Activated CD4-positive, CD25-positive, alpha-beta regulatory T cell treated with anti-CD3 and anti-CD28 coated beads, Interleukin-2, amount 50 U/mL, for 16 hours (primary cell): ENCODE measurements at places on chromosomes 5 and 9.

DNA sequence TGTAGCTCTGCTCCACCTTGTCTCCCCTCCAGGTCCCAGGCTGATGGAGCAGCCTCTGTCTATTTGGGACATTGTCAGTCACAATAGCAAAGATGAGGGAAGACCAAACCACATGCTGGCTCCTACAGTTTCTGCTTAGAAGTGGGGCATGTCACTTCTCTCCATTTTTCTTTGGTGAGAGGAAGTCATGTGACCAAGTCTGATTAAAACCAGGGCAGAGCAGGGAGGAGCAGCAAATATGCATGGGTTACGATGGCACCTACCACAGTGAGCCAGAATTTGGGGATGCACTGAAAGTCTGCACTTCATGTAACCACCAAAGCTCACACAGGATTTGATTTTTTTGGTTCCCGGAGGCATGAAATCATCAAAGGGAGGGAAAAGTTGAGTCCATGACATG, 234.6 kb downstream of the CDK5RAP2 start:
- DNase-seq = no peak

DNA sequence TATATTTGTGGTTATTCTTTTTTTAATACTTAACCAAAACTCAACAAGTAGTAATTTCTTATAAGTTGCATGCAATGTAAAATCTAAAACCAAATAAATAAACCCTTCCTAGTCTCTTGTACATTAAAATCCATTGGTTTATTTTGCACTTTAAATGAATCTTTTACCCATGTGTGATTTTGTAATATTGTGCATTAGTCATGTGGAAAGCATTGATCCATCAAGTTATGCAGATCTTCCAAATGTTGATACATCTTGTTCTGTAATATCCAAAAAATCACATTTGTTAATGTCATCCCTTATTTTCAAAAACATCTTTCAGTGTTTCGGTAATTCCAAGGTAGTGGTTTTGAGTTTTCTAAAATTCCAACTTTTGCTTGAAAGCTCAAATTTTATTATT, 63.3 kb downstream of the CWC27 start:
- DNase-seq = no peak

DNA sequence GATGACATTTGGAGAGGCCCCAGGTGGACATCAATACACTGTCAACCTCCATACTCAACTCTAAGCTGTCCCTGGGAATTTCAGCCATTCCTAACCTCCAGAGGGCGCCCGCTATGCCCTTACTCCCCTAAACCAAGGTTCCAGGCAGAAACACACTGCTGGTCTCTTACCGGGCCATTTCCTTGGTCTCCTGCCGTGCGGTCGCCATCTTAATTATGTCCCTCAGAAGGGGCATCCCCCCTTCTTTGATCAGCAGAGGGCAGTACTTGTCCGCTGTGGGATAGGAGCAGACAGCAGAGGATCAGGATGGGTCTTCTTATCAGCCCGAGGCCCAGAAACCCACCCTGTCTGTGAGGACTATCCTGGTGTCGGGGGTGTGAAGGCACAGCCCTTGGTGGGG, 9.3 kb upstream of the ZDHHC12 start:
- DNase-seq = no peak

GRCh38 chr5:118956727-118957126, 31.6 kb downstream of the DTWD2 start:
- no peak for DNase-seq

- DNase-seq = no peak
Measured at GRCh38 chr5:141915881-141916336, 7.8 kb upstream of the DELE1 start.

GRCh38 chr5:106380736-106381135, 1290.0 kb downstream of the EFNA5 start:
- no peak for DNase-seq

DNA sequence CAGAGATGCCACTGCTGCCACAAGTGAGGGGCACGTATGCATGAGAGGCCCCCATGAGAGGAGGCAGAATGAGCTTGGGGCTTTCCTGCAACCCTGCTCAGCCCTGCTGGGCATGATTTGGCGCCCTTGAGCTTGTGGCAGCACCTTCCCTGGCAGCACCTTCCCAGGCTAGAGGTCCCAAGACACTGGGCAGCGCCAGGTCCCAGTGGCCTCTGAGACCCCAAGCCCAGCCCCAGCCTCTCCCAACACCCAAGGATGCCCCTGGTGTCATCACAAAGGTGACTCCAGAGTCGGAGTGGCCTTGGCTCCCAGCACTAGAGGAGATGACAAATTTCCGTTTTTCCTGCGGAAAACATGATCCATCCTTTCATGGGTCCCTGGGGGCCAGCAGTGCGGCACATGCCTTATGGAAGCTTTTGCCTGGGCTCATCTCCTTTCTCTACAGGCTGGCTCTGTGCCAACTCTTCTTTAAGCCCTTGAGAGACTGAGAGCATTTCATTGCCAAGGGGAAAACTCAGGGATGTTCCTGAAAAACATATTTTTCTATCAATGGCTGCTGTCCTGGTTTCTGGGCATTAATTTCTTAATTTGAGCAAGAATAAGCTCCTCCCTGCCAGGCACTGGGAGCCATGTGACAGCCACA, 77.1 kb upstream of the ADAMTS2 start:
- DNase-seq = no peak

GRCh38 chr9:11471321-11471720, 858.5 kb upstream of the PTPRD start:
- DNase-seq = no peak

GRCh38 chr5:160175438-160176218, 53.7 kb upstream of the FABP6 start:
- no peak for DNase-seq

DNA sequence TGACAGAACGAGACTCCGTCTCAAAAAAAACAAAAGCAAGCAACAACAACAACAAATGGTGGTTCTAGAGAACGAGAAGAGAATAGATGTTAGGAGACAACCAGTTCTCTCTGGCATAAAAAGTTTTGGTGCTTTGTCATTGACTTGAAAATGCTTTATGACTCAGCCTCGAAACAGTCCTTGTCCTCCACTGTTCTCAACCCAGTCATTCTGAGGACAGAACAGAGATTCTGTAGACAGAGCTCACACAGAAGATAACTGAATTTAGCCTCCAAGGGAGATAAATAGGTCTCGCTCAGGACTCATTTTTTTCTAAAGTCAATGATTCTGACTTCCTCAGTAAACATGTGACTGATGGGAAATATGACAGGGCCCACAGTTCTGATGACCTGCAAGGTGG, 76.0 kb upstream of the FSTL4 start:
- no peak for DNase-seq

- DNase-seq = no peak
Measured at GRCh38 chr5:74514888-74515551, 125.5 kb downstream of the ENC1 start.

GRCh38 chr5:147393874-147394672, 115.8 kb downstream of the DPYSL3 start:
- DNase-seq = no peak

DNA sequence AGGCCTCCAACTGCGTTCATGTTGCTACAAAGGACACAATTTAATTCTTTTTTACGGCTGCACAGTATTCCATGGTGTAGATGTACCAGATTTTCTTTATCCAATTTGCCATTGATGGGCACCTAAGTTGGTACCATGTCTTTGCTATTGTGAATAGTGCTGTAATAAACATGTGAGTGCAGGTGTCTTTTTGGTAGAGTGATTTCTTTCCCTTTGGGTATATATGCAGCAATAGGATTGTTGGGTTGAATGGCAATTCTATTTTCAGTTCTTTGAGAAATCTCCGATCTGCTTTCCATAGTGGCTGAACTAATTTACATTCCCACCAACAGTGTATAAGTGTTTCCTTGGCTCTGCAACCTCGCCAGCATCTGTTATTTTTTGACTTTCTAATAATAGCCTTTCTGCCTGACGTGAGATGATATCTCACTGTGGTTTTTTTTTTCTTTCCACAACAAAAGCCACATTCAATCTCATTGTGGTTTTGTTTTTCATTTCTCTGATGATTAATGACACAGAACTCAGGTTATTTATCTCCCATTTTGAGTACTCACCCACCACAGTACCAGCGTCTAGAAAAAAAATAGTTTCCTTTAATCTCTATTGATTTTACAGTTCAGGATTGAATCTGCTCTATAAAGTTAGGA, 21.9 kb downstream of the ARRDC3 start:
- DNase-seq = no peak

- no peak for DNase-seq
Measured at GRCh38 chr9:76216161-76216649, 178.0 kb downstream of the RFK start.

DNA sequence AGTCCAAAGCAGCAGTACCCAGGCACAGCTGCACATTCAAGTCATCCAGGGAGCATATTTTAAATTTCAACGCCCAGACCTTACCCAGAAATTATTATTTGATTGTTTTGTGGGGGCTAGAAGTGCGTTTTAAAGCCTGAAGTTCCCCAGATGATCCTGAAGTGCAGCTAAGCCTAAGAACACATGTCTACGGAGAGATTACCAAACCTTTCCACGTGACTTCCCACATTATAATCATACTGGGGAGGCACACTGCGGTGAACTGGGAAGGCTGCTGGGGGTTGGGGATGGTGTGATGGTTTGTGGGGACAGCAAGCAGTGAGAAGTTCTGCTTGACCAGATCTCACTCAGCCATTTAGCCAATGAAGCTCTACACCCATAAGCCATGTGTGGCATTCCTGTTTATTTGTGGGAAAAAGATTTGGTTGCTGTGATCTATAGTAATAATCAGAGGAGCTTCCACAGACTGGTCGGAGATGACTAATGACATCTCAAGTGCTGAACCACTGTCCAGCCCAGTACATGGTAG, 93.4 kb upstream of the CDH6 start:
- DNase-seq = no peak

- no peak for DNase-seq
Measured at GRCh38 chr5:17235731-17236330, 18.4 kb downstream of the BASP1 start.

- no peak for DNase-seq
Measured at GRCh38 chr5:162888268-162888667, 549.1 kb upstream of the CCNG1 start.

GRCh38 chr5:2914022-2914661, 162.7 kb upstream of the IRX2 start:
- DNase-seq = no peak

DNA sequence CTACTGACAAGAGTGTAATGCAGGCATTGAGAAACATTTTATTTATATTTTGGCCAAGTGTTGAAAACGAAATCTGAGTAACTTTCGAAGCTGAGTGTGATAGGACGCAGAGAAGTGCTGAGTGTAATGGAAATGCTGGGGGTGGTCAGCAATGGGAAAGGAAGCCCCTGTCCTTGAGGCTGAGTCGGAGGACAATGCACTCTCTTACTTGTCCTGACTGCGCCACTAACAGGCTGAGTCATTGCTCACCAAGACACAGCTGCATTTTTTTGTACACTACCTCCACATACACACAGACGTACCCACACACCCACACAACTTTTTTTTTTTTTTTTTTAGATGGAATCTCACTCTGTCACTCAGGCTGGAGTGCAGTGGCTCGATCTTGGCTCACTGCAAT, 637.7 kb downstream of the SLCO4C1 start:
- no peak for DNase-seq

DNA sequence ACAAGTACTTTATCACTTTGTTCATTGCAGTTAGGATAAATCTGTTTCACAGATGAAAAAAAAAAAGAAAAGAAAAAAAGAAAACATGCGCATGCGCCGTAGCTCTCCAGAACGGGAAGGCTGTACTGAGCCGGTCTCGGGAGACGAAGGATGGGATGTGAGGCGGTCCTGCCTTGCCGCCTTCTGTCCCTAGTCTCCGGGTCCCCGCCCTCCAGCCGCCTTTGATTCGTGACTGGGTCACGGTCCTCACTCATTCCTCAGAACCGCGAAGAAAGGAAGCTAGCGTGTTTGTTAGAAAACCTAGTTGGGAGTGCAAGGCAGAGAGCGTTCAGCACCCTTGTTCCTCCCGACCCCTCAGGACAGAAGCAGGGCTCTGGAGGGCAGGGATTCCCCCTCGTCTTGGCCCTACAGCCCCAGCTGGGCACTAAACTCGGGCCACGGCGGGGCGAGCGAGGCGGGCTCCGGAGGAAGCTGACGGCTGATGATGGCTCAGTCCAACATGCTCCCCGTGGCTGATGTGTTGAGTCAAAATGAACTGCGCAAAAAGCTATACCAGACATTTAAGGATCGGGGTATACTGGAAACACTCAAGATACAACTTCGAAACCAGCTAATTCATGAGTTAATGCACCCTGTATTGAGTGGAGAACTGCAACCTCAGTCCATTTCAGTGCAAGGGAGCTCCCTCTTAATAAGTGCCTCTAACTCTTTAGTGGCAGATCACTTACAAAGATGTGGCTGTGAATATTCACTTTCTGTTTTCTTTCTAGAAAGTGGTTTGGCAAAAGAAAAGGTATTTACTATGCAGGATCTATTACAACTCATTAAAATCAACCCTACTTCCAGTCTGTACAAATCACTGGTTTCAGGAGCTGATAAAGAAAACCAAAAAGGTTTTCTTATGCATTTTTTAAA, 40.0 kb downstream of the CPLANE1 start:
- DNase-seq = no peak

GRCh38 chr5:177084175-177084574, 2.5 kb upstream of the FGFR4 start:
- no peak for DNase-seq

- no peak for DNase-seq
Measured at GRCh38 chr5:67291671-67292070, 95.1 kb upstream of the CD180 start.

GRCh38 chr5:76831110-76831452, 12.3 kb downstream of the F2RL1 start:
- no peak for DNase-seq

GRCh38 chr5:178445534-178445933, 144.7 kb downstream of the COL23A1 start:
- no peak for DNase-seq

- no peak for DNase-seq
Measured at GRCh38 chr5:171840066-171840465, 54.4 kb downstream of the SMIM23 start.

- DNase-seq = no peak
Measured at GRCh38 chr5:125262782-125263181, 516.3 kb upstream of the ZNF608 start.
